NCI-H1092 treated with DMSO at 0.1 percent for 48 hours (cell line): ENCODE measurements at places on chromosomes 11 and 22.
A peak's percentile ranks its signal among the peaks of the same experiment; 100 is the strongest.

DNA sequence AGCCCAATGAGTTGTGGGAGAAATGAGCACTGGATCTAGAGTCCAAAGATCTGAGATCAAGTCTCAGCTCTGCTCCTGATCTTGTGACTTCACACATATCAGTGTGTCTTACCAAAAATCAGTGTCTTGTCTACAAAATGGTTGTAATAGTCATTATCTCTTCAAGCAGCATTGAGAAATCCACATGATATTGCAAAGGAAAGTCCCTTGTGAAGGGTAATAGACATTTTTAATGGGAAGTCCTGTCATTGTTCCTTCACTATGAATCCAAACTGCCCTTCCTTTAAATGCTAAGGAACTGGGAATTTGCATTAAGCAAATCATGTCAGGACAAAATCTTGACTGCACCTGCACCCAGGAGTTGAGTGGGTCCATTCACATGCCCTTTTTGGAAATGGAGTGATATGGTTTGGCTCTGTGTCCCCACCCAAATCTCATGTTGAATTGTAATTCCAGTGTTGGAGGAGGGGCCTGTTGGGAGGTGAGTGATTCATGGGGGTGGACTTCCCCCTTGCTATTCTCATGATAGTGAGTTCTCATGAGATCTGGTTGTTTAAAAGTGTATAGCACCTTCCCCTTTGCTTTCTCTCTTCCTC, 51.1 kb downstream of the COMMD9 start:
- no peak for DNase-seq

DNA sequence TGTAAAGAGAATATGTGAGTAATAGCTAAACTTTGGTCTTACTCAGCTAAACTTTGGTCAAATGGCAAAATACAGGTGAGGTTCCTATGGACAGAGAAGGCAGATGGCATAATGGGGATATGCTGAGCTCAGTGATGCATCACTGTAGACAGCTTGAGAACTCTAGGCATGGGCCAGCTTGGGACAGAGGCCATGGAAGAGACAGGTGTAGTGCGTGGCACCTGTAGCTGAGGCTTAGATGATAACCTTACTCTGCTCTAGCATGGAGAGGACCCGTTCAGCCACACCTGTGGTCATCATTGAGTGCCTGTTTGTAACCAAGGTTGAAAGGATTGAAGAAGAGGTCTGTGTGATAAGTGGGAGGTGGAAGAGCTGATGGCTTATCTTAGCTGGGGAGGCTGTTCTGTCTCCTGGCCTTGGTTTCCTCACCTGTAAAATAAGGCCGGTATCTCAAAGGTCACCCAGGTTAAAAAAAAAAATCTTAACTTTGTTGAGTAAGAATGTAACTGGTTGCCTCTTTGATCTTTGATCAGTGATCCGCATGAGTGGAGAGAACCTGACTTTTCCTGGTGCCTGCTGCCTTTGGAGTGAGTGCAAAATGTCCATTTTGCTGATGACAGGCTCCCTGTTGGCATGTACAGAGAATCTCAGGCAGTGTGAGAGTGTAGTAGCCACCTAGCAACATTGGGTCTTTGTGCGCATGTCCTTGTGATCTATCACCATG, 48.6 kb downstream of the ZNRF3 start:
- DNase-seq: no peak

GRCh38 chr11:24900960-24901549, 404.2 kb downstream of the LUZP2 start:
- DNase-seq: no peak

DNA sequence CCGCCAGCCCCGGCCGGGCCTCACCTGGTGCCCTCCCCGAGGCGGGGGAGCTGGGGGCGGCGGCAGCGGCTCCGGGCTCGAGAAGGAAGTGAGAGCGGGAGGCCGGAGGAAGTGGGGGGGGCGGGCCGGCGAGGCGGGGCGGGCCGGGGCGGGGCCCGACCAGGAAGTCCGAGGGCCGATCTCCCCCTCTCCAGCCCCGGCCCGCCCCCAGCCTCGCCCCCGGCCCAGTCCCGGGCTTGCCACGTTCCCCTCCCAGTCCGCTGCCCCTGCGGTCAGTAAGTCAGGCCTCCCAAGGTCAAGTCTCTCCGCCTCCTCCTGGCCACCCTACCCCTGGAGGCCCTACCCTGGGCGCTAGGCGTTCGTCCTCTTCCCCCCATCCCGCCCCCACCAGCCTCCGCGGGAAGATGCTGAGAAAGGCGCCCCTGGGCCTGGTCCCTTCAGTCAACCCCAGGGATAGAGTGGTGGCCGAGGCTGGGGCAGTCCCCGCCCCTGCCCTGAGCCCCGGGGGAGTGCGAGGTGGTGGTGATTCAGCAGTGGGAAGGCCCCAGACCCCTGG, at the start of gene RHOG:
TSS of gene RHOG (minus strand) at position 90 of the 556 bp plus-strand sequence. CDS start 12,821 bp downstream, outside the sequence.
- DNase-seq: peak; percentile 50

- no peak for DNase-seq
These were observed 150.0 kb upstream of the BLID start for GRCh38 chr11:122265981-122266380.
